ENCODE measurements at places on chromosomes 2 and 18.

DNA sequence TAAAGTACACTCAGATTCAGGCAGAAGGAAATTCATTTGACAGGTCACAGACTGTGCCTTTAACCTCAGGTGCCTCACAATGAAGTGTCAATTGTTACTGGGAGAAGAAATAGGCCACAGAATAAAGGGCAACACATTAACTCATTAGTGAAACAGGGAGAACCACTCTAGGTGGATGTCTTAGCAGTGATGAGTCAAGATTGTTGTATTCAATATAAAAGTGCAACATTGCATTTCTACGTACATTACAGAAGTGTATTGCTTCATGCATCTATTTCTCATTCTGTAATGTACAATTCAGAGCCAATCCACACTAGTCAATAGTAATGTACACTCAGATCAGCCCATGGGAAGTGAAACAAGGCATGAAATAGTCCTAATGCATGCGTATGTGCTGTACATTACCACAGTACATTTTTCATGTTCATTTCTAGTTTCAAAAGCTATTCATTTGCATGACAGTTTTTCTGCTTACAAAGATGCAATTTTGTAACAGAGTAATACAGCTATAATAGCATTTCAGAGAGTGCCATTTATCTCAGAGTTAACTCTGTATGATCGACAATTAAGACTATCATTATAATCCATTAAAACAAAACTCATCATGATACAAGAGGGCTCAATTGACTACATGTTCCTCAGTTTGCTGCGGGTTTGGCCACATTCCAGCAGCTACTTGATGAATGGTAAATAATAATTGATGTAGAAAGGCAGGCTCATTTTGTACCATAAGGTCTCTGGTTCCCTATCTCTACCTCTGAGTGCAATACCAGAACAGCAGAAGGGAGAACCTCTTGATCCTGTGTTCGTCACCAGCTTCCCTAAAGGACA is 12.2 kb upstream of the ARL5A start:
- no peak for DNase-seq

- peak; percentile 82 for DNase-seq
Observed at GRCh38 chr18:59900222-59901128, 679 bp downstream of the PMAIP1 start.

DNA sequence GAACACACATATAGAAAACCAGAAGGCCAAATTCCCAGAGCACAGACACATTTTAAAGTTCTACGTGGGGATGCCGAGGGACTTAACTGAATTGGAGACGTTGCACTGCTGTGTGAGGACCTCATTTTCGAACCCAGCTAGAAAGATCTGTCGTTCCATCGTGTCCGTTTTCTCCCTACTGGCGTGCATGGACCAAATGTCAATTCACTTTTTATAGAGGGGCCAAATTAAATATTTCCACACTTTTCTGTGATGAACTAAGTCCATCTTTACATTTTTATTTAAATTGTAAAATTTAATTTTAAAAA is 692 bp upstream of the TSHZ1 start:
- no peak for DNase-seq

- DNase-seq, result no peak
Observed at GRCh38 chr18:48037481-48038271, 107.2 kb upstream of the SMAD2 start.

DNA sequence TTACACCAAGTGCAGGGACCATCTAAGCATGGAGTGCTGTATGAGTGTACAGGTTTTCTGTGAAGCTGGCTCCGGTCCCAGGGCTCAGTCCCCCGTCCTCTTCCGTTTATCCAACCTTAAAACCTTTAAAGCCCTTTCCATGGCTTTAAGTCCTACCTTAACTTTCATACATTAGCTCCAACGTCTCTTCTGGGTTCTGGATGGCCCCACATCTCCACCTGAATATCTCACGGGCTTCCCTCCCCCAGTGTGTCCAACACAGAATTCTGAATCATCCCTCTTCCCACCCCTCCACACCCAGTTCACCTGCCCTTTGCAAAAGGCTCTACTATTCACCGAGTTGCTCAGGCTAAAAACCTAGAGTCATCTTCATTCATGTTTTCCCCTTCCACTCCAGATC is 12.8 kb downstream of the ARHGAP25 start:
- no peak for DNase-seq

DNA sequence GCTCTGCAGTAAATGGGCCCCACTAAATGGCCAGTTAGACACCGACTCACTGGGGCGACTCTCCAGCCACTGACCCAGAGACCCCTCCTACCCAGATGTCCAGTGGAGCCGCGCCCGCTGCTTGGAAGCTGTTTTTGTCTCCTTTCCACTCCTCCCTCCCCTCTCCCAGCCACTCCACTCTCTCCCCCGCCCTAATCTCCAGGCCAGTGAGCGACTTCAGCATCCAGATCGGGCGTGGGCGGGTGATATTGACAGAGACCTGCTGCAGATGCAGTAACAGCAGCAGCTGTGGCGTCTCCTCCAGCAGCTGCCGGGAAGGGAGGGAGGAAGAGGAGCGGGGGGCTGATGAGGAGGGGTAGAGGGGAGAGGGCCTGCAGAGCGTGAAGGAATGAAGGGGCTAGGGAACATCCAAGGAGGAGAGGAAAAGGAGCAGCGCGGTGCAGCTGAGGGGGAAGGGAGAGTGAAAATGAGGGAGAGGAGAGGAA is at the start of gene SCN7A:
Gene SCN7A (minus strand): TSS at position 110 of the 485 bp plus-strand sequence. CDS start 16,553 bp downstream, outside the sequence.
- peak; percentile 28 for DNase-seq

- no peak for DNase-seq
Observed at GRCh38 chr18:35291166-35291565, 1.1 kb upstream of the ZSCAN30 start.

GRCh38 chr2:176325732-176326131 is 56.5 kb downstream of the MTX2 start:
- DNase-seq, result no peak

DNA sequence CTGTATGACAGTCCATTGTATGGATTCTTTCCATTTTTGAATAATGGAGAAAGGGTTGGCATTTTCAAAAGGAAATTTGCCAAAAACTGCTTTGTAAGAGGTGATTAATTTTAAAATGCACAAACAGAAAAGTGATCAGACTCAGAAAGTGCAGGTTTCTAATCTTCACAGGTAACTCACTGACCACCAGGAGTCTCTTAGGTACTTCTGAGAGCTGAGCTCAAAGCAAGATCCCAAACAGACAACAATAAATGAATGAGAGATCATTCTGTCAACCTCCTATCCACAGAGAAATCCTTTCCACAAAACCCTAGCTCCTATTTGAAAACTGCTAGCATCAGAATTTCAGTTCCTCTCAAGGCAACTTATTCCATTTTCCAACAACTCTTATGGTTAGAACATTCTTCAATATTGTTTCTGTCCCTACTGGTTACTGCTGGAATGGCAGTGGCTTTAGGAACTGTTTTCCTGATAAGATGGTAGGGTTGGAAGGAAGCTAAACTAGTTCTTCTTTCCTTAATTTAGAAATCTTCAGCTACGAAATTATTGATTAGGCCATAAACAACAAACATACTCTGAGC is 20.6 kb upstream of the HAAO start:
- DNase-seq, result peak; percentile 53

DNA sequence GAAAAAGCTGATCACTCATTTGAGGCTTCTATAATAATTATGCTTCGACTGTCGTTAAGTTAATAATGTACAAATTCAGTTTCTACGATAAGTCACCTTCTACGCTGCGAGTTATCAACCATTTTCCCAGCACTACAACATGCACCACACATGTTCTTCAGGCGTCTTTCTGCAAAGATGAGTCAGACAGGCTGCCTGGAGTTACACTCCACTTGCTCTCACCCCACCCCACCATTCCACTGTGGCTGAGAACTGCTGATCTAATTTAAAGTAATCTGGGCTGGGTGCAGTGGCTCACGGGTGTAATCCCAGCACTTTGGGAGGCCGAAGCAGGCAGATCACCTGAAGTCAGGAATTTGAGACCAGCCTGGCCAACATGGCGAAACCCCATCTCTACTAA is 218.6 kb downstream of the DYM start:
- no peak for DNase-seq
